Stimulated activated CD4-positive, alpha-beta T cell treated with anti-CD3 and anti-CD28 coated beads, Interleukin-1b, Interleukin-23, amount 100 ng/mL, for 1 hour (primary cell): ENCODE measurements at places on chromosomes 11 and 22.

- no peak for DNase-seq
These were observed 103.1 kb upstream of the PITPNB start for GRCh38 chr22:28021998-28022660.

GRCh38 chr11:128551611-128552335 lies 35.6 kb downstream of the ETS1 start:
- no peak for DNase-seq

DNA sequence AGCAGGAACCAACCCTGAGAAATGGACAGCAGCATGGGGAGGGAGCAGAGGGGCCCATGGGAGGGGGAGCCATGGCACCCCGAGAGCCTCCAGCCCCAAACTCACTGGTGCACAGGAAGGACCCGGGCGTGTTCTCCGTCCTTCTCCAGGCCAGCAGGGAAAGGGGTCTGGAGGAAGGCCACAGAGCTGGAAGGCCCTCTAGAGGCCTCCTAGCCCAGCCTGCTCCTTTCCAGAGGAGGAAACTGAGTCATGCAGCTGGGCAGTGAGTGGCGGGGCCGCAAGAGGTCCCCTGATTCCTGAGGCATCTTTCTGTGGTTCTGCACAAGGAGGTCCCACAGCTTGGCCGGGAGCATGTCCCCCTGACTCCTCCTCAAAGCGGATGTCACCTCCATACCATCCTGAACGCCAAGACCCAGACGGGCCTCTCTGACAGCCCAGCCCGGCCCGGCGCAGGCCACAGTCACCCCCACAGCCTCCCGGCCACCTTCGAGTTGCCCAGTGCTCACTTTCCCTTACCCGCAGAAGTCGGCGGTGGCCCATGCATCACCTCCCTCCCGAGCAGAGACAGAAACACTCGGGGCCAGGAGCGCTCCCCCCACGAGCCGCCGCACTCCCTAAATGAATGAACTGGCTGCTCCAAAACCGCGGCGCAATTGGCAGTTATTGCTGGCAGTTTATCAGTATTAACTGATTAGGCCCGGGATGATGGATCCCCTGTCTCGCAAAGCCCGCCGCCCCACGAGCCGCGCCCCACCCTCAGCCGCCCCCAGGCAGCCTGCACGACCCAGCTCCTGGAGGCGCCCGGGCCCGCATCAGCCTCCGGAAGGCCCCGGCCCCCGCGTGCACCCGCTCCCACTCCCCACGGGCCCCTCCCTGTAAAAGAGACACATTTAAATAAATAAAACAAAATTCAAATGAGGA lies 272.5 kb downstream of the BUD13 start:
- no peak for DNase-seq

GRCh38 chr11:16604794-16605388 lies 133.6 kb upstream of the C11orf58 start:
- no peak for DNase-seq

GRCh38 chr11:104169091-104169490 lies 5.1 kb upstream of the PDGFD start:
- DNase-seq: no peak

DNA sequence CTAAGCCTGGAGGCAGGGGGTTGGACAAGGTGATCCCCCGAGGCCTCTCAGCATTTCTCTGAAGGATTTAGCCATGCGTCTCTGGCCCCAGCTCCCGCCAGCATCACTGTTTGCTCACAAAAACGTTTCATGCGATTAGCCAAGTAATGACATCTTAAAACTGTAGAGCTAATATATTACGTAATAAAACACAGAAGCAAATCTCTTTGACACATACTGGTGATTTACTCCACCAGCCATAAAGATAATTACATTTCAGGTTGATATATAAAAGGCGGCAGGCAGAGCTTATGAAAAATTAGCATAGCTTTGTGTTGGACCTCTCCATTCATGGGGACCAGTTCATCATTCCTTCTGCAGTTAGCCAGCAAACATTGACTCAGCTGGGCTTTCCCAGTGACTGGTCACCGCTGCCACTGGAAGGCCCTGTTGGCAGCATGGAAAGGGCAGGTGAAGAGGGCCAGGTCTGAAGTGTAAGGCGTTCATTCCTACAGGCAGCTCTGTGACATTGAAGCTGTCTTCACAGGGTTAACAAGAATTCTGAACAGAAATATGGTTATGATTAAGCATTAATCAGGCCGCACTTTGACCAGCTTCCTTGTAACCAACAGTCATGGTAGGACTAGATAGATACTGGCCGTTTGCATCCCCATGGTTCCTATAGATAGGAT lies 150.3 kb downstream of the NECTIN1 start:
- DNase-seq: no peak

DNA sequence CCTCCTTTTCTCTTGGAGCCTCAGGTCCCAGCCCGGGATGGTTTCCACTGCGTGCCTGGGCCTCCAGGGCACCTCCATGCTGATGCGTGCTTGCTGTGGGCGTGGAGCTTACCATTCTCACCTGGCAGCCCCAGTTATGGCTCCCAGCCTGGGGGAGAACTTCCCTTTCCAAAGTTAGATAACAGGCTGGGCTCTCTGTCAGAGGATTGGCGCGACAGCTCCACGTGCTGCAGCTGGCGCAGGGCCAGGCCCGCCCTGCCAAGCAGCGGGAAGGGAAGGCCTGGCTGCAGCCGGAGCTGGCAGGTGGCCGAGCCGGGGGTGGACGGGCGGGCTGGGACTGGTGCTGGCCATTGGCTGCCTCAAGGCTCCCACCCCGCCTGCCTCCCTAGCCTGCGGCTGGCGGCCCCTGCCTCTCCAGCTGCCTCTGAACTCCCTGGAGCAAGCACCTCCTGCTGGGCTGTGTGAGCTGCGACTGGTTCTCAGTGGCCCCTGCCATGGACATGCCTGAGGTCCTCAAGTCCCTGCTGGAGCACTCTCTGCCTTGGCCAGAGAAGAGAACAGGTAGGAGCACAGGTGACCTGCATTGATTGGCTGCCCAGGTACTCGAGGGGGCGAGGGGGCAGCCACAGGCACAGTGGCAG lies 14.6 kb upstream of the TEF start:
- no peak for DNase-seq

DNA sequence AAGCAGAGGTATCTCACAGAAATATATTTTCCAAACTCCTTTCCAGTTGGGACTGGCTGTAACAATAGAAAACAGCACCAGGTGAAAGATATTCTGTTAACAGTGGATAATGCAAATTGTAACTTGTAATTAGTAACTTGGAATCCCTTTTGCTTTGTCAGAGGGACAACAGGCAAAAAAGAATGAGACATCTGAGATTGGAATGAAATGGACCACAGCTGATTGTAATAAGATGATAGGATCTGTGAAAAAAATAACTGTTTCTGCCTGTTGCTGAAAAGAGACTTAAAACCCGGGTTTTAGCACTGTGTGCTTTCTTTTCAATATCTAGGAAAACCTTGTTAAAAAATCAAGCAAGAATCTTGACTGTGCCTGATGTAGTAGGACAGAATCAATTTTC lies 655.7 kb downstream of the METTL15 start:
- no peak for DNase-seq

DNA sequence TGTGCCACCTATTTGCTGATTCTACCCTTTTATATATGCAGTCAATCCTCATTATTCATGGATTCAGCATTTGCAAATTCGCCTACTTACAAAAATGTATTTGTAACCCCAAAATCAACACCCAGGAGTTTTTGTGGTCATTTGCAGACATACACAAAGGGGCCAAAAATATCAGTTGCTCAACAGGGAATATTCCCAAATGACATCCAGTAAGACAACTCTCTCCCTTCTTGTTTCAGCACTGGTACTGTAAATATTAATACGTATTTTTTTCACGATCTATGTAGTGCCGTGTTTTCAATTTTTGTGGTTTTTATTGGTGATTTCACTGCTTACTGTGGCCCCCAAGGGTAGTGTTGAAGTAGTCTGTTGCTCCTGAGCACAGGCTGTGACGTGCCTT lies 11.8 kb upstream of the CAVIN3 start:
- no peak for DNase-seq
